ENCODE measurements at places on chromosomes 3 and 15.

- no peak for DNase-seq
Measured at GRCh38 chr15:82048811-82049210, 3.0 kb upstream of the MEX3B start.

- no peak for DNase-seq
Measured at GRCh38 chr3:128240232-128240631, 87.0 kb downstream of the EEFSEC start.

GRCh38 chr15:82943176-82943575, 9.3 kb downstream of the HOMER2 start:
- DNase-seq: no peak

DNA sequence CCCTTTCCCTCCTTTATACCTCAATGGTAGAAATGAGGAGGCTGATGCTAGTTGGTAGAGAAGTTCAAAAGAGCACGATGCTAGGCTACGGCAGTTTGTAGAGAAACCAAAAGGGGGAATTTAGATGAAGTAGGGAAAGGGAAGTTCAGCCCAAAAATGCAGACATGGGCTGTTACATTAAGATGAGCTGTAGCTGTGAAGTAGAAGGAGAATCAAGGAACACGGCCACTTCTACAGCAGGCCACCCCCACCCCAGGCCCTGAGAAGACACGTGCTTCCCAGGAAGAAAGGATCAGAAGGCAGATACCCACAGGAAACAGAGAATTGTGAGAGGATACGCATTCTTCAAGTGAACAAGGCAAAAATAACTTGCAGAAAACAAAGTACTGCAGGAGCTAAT, 2.1 kb upstream of the PARP14 start:
- DNase-seq: peak; percentile 18

GRCh38 chr3:42476225-42477125, 26.0 kb upstream of the VIPR1 start:
- DNase-seq: no peak

DNA sequence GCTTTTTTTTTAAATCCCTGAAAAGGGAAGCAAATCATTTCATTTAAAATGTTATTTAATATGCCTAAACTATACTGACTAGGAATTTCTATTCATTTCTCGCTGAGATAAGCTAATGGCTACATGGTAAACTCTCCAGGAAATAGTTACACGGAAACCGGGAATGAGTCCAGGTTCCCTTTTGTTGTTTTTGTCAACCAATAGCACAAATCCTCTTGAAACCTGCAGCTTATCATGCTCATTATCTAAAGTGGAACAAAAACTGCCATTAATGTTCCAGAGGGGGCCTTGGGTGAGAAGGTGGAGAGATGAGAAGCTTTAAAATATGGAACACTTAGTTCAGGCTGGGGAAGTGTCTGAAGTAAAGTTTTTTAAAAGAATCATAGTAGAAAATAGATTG, 113.5 kb upstream of the ALCAM start:
- DNase-seq: no peak

DNA sequence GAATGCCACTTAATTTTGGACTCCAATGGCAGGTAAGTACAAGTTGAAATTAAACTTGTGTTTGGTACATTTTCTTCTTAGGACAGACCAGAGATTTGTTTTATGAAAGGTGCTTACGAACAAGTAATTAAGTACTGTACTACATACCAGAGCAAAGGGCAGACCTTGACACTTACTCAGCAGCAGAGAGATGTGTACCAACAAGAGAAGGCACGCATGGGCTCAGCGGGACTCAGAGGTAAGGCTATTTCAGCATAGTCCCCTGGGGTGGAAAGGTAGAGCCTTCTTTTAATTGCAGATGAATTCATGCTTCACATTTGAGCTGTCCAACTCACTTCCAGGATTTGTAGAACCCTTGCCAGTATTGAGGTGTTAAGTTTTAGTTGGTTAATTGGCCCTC, 51.4 kb downstream of the ASTE1 start:
- no peak for DNase-seq

DNA sequence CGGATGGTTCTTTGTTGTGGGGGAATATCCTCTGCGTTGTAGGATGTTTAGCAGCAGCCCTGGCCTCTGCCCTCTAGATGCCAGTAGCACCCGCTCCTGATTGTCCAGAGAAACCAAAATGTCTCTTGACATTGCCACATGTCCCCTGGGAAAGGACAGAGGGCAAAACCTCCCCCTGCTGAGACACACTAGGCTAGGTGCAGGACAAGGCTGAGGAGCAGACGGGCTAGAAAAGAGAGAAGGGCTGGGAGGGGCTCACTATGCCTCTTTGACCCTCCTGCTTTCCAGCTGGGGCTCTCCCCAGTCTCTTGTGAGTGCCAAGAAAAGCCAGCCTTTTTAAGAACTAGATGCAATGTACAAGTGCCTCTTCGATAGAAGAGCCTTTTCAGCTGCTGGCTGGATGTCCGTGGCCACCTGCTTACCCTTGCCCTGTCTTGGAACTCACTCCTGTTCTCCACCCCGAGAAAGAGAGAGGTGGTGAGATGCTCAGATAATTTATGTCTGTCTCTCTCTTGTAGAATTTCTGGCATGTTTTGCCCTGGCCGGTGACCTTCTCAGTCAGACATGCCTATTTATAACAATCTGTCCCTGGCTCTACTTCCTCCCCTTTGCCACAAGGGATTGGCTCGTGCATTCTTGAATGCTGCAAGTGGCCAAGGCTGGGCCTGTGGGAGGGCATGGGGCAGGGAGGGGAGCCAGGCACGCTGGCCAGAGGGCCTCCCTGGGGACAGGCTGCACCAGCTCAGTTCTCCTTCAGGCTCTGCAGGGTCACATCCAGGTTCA, 142.6 kb downstream of the RPLP1 start:
- DNase-seq: peak; percentile 48

GRCh38 chr3:6781092-6781491, 79.8 kb upstream of the GRM7 start:
- no peak for DNase-seq

DNA sequence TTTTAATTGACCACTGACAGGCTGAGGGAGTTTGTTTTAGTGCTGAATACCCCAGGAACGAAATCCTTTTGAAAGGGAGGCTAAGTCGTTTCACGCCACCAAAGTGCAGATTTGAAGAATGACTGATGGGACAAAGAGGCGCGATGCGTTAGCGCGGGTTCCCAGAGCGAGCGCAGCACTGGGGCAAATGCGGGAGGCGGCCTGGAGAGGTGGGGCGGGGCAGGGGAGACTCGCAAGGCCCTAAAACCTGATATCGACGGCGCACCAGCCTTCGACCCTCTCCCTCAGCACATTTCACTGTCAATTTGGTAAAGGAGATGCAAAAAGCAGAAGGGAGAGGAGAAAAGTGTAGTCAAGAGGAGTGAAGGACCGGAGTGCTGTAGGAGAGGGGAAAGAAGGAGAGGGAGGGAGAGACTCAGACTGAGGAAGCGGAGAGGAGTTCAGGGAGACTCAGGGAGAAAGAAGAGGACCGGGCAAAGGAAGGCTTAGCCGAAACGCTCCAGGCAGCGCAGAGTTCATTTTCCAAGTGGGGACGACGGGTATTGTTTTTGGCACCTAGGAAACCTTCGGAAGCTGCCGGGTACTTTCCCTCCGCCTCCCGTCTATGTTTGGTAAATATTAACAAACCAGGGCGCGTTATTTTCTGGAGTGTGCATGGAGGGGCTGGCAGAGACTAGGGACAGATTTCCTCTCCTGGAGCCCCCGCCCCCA, 3.8 kb upstream of the FOXB1 start:
- DNase-seq: no peak

- DNase-seq: no peak
Measured at GRCh38 chr15:62853841-62854225, 188.7 kb upstream of the TPM1 start.

DNA sequence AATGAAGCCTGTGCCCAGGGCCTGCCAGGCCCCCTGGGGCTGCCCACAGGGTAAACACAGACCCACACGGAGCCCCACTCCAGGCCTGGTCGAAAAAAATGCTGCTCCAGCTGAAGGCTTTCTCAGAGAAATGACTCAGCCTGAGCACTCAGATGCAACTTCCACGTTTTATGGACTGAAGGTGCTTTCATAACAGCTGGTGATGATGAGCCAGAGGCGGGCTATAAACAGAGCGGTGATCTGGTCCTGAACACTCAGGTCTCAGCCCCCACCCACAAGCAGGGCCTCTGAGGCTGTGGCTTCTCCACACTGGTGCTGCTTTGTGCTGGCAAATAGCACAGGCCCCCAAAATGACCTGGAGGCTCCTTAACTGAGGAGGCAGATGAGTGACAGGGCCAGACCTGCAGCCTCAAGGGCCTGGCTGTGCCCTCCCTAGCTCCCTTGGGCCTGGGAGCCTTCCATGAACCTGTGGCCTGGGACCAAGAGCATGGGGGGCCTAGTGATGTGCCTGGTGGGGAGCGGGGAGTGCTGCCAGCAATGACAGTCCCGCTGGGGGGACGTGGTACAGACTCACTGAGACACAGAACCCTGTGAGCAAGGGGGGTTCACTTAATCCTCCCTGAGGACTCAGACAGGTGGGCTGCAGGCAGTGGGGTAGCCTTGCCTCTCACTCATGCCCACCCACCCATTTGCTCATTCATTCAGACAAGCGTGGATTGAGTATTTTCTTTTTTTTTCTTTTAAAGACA, 23.0 kb upstream of the FURIN start:
- peak; percentile 33 for DNase-seq

- no peak for DNase-seq
Measured at GRCh38 chr3:39362192-39362591, 21.0 kb upstream of the SLC25A38 start.

DNA sequence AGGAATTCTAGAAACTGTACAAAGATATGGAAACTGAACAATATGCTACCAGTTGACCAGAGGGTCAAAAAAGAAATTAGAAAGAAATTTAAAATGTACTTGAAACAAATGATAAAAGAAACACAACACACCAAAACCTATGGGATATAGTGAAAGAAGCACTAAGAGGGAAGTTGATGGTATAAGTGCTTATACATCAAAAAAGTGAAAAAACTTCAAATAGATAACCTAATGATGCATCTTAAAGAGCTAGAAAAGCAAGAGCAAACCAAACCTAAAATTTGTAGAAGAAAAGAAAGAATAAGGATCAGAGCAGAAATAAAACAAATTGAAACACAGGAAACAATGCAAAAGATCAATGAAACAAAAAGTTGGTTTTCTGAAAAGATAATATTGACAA, 68.2 kb downstream of the TFDP2 start:
- no peak for DNase-seq

DNA sequence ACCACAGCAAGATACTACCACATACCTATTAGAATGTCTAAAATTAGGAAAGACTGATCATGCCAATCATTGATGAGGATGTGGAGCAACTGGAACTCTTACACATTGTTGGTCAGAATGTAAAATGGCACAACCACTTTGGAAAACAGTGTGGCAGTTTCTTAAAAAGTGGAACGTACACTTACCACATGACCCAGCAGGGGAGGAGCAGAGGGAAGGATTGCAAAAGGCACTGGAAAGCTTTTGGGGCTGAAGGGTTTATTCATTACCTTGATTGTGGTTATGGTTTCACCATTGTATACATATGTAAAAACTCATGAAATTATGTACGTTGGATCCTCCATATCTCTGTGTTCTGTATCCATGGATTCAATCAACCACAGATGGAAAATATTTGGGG, 3.3 kb upstream of the EHD4 start:
- no peak for DNase-seq

- no peak for DNase-seq
Measured at GRCh38 chr3:177249203-177249602, 51.9 kb upstream of the TBL1XR1 start.

DNA sequence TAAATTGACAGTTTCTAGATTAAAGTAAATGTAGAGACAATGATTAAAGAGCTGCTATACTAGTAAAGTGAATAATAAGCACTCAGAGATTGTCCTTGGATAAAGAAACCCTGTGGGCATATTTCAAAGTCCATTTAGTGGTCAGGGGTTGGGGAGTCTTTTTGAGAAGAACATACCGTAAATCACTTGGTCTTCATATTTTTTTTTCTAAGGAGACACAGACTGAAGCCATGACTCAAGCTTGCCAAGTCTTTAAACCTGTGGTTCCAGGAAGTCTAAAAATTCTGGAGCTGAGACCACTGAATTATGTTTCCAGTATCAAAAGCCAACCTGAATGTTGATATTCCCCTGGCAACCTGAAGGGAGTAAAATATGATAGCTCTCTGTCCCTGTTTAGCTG, 171.0 kb downstream of the TPRG1 start:
- no peak for DNase-seq

GRCh38 chr15:101120987-101121386, 130.9 kb downstream of the CHSY1 start:
- DNase-seq: no peak

GRCh38 chr3:15180042-15180611, 25.9 kb upstream of the CAPN7 start:
- no peak for DNase-seq

GRCh38 chr3:185199671-185200070, 46.8 kb upstream of the C3orf70 start:
- no peak for DNase-seq

- no peak for DNase-seq
Measured at GRCh38 chr15:85620690-85621049, 174.1 kb downstream of the KLHL25 start.

GRCh38 chr15:35289024-35289617, 204.0 kb upstream of the NANOGP8 start:
- peak; percentile 80 for DNase-seq

GRCh38 chr15:65960586-65960985, 91.3 kb downstream of the RAB11A start:
- DNase-seq: no peak

DNA sequence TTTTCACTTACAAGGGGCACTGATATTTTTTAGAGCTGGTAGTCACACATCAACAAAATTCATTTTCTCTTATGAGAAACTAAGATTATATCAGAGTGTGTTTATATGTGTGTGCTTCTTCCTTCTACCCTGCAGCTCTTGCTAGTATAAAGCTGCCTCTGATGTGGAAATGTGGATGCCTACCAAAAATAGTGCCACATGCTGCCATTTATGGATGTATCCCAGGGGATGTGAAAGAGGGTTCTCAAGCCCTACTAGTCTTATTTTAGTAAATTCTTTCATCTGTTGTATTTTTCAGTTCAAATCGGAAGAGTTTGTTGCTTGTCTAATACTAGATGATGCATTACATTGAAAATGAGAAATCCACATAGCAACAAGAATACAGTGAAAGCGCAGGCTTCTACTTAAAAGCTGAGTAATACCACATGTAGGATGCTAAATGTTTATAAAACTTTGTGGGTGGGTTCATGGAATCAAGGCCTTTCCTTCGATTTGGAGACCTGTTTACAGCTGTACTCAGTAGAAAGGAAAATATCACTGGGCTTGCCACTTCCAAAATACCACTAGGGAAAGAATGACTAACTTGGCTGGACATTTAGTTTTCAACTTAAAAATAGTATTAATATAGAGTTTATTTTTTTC, 399.2 kb downstream of the EPHA3 start:
- DNase-seq: peak; percentile 27

DNA sequence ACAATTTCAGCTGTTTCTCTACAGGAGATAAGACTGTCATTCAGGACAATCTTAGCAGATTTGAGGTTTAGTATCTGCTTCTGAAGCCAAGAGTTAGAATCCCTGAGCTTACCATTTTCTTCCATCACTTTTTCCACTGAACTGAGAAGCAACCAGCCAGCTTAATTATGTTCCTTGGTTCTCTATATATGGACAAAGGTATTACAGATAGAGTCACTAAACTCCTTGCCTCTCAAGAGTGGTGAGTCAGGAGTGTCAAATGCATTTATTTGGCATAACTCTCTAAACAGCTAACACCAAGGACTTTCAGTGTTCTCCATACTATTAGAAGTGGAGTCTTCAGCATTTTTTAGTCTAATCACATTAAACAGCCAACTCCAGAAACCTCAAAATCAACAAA, 239.3 kb downstream of the ALCAM start:
- no peak for DNase-seq
